ENCODE measurements at places on chromosomes 6 and 20.

DNA sequence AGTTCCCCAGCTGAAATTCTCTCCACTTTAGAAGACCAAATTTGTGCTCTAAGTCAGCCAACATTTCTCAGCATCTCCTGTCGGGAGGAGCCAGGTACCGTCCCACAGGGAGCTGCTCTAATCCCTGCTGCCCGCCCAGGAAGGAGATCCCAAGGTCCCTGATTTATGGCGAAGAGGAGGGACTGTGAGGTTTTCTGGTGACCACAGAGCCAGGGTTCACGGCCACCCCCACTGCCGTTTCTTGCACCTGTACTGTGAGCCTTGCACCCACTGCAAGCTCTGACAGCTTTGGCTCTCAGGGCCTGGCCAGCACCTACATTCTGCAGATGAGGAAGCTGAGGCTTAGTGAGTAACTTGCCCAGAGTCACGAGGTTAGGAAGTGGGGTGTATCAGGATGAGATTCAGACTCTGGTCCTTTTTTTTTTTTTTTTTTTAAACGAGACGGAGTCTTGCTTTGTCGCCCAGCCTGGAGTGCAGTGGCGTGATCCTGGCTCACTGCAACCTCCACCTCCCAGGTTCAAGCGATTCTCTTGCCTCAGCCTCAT lies 34.9 kb downstream of the FOXC1 start:
- no peak for DNase-seq

DNA sequence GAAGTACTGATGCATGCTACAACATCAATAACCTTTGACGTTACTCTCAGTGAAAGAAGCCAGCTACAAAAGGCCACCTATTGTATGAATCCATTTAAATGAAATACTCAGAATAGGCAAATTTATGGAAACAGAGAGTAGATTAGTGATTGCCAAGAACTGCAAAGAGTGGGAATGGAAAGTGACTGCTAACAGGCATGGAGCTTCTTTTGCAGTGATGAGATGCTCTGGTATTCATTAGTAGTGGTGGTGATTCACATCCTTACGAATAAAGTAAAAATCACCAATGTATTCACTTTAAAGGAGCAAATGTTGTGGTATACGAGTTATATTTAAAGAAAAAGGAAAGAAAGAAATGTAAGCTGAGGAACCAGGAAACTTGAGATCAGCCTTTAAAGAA lies 126.8 kb upstream of the SAMD5 start:
- no peak for DNase-seq

GRCh38 chr20:32544893-32545840 lies 40.0 kb downstream of the NOL4L start:
- DNase-seq = no peak

- DNase-seq = no peak
Measured at GRCh38 chr6:32819729-32820128, 2.9 kb upstream of the HLA-DOB start.

DNA sequence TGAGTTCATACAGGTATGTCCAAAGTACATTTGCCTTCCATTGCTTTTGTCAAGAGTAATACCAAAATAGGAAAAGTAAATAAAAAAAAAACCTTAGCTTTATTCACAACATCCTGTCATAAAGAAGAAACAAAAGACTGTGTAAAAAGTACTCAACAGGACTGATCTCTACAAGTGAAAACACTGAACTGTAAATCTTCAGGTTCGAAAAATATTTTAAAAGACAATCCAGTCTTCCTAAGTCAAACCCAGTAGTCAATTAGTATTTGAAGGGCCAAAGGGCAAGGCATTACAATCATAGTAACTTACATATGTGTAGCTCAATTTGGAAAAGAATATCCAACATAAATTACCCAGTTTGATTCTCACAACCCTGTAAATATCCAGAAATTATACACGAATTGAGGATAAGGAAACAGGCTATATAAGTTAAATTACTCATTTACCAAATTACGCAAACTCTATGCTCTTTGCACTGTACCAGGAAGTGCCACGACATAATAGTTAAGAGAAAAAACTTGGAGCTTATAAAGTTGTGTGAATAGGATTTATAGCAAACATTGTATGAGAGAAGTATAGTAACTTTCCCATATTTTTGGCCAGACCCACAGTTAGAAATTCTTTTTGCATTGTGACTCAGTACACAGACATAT lies 21.2 kb downstream of the PTPRK start:
- DNase-seq = no peak

- DNase-seq = no peak
Measured at GRCh38 chr6:170244721-170245474, 46.0 kb downstream of the DLL1 start.

DNA sequence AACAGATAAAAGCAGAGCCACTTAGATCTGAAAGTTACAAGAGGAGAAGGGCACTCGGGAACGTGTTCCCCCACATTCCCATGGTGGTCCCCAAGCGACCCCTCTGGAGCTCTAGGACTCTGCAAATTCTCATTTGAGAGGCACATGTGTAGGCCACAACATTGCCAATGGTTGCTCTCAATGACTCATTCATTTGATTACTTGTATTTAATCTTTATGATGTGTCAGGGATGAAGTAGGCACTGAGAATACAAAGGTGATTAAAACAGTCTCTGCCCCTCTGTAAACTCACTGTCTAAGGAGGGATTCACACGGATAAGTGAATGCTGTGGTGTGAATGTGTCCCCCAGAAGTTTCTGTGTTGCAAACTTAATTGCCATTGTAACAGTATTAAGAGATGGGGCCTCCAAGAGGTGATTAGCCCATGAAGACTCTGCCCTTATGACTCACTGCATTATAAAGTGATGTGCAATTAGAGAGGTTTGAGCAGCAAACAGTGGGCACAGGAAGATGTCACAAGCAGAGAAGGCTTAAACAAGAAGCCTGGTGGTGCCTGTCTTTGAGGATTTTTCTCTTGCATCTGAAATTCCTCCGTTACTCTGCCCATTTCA lies 34.0 kb upstream of the TRAM2 start:
- no peak for DNase-seq

GRCh38 chr6:24191346-24191745 lies 65.3 kb downstream of the NRSN1 start:
- DNase-seq = no peak

- no peak for DNase-seq
Measured at GRCh38 chr20:31845300-31845863, at the start of gene FOXS1. TSS of gene FOXS1 (minus strand) at chr20:31845604. CDS start at chr20:31845542, 62 bp downstream.

- DNase-seq = no peak
Measured at GRCh38 chr6:168258795-168259194, 60.8 kb downstream of the DACT2 start.

- DNase-seq = no peak
Measured at GRCh38 chr6:111198841-111199240, 111.5 kb downstream of the SLC16A10 start.

Data from NCI-H1105 treated with DMSO at 0.1 percent for 48 hours (cell line).